ENCODE measurements at places on chromosomes 4 and X.

- DNase-seq: no peak
These were observed 73.6 kb upstream of the DHX15 start for GRCh38 chr4:24657768-24658617.

GRCh38 chrX:30612250-30612655 lies 34.7 kb upstream of the TASL start:
- DNase-seq: no peak

DNA sequence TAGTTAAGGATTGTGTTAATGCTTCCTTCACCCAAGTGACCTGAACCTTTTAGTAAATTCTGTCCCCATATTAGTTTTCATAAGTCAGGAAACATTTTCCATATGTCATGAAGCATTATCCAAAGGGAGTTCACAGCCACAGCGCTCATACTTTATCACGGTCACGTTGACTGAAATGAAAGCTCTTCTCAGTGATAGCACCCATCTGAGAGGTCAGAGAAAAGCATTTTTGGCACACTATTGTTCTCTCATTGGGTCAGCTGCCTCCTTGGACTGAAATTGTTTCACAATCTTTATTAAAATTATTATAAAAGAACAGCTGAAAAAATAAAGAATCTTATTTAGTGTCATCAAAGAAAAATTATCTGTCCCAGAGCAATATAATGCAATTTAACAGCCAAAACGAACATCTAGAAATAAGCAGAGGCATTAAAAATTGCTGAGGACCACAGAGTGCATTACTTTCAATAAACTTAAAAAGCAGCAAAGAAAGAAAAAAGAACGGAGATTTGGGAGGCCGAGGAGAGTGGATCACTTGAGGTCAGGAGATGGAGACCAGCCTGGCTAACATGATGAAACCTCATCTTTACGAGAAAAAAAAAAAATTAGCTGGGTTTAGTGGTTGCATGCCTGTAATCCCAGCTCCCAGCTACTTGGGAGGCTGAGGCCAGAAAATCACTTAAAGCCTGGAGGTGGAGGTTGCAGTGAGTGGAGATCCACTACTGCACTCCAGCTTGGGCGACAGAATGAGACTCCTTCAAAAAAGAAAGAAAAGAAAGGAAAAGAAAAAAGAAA lies 680.8 kb upstream of the FAM241A start:
- no peak for DNase-seq

DNA sequence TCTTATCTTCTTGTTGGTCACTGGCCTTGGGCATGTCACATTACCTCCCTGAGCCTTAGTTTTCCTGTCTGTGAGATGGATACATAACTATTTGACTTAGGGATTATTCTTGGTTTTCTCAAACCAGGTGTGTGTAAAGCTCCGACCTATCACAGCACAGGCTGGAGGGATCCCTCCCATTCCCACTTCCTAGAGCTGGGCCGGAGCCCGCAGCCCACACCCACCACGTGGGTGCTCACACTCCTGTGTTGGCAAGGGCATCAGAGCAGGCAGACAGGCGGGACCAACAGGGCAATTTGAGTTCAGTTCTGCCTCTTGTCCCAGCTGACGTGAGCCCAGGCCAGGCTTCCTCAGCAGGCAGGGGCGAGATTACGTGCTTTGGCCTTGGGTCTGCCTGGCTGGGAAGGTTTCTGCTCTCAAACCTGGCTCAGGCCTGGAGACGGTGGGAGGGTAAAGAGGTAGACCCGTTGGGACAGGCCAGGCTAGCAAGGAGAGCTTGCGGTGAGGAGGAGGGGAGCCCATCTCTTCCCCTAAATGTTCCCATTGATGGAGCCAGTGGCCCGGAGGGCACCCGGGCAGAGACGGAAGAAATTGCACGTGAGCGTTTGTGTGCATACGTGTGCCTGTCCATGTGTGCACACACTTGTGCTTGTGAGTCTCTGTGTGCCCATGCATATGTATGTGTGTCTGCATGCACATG lies 734 bp upstream of the SH3TC1 start:
- DNase-seq: no peak

DNA sequence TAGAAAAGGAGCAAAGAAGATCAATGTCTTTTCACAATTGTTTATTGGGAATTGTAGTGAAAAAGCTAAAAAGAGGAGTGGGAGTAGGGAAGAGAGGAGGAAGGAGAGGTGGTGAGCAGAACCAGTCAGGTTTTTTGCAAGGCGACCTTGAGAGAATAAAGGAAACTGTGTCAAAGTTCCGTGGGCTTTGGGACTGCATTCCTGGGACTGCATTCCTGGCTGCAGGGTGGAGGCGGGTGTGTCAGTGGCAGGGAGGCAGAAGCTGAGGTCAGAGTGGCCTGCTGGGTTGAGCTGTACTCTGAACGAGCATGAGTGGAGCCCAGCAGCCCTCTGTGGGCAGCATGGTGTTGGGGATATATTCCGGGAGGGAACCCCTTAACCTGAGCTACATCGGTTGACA lies 66.8 kb upstream of the UCP1 start:
- DNase-seq: no peak

DNA sequence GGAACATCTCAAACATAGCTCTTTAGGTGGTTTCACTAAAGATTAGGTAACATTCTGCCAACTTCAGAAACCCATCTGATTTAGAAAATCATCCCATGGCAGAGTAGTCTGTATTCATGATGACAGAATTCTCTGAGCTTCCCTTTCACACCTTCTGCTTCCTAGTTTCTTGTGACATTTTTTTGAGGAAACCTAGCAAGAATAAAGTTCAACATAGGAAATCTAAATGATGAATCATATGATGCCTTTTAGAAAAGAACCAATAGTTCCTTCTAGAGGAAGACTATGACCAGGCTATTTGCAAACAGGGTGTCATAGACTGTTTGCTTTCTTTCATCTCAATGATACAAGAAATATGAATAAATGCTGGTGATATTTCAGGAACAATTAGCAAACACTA lies 49.8 kb upstream of the CAMK2D start:
- no peak for DNase-seq

GRCh38 chr4:124953061-124953460 lies 240.5 kb upstream of the ANKRD50 start:
- no peak for DNase-seq

DNA sequence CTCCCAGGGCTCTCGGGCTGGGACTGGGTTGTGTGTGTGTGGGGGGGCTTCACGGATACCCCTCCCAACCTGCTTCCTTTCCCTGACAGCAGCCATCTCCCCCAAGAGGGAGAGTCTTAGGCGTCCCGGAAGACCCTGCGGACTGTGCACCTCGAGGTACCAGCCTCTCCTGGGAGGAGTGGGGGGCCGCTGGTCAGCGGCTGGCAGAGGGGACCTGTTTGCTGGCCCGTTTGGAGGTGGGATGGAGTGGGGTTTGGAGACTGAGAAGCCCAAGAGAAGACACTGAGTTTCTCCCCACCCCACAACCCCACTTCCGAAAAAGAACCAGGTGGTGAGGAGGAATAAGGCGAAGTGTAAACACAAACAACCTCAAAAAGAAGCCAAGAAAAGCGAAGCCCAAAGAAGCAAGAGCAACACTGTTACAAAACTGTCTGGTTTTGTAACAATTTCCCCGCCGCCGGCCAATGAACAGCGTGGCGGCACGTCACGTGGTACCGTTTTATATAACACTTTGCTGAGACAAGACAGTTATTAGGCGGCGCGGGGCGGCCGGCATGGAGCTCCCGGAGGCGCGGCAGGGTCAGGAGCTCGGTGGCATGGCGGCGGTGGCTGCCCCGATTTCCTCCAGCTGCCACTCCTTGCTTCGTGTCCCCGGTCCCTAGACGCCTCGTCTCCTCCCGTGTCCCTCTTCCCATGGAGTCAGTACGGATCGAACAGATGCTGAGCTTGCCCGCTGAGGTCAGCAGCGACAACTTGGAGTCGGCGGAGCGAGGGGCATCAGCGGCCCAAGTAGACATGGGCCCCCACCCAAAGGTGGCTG lies at the start of gene LONRF3:
LONRF3 (plus strand) TSS at position 531 of the 820 bp plus-strand sequence; CDS start at position 694, 163 bp downstream.
- no peak for DNase-seq

DNA sequence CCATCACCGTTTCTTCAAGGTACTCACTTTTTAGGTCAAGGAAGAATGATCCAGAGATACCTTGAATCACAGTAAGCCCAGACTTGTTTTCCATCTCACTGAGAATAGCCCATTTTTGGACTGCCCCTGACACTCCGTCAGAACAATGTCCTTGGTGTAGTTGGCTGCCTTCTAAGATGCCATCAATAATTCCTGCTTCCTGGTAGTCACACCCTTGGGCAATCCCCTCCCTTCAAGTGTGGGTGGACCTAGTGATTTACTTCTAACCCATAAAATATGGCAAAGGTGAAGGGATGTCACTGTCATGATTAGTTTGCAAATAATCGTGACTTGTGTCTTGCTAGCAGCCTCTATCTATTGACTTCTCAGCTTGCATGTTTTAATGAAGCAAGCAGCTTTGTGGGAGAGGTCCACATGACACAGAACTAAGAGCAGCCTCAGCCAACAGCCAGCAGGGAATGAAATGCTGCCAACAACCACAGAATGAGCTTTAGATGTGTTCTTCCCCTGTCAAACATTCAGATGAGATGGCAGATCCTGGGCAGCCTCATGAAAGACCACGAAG lies 20.0 kb upstream of the KLHL34 start:
- DNase-seq: no peak

DNA sequence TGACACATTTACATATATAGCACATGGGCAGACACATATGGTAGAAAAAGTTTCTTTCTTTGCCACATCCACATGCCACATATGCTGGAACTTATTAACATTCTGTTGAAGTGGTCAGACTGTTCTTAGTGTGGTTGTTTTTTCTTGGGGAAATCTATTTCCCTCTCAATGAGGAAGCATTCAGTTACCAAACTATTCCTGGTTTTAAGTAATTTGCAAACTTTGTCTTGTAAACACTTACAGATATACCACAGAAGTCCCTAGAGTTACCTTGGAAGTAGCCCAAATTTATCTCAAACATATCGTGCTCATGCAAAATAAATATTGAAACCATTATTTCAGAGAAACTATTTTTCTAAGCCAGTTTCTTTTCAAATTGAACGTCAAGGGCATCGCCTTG lies 625.5 kb upstream of the INTU start:
- DNase-seq: no peak

- DNase-seq: no peak
These were observed 12.2 kb upstream of the CAMK2D start for GRCh38 chr4:113773756-113774155.

DNA sequence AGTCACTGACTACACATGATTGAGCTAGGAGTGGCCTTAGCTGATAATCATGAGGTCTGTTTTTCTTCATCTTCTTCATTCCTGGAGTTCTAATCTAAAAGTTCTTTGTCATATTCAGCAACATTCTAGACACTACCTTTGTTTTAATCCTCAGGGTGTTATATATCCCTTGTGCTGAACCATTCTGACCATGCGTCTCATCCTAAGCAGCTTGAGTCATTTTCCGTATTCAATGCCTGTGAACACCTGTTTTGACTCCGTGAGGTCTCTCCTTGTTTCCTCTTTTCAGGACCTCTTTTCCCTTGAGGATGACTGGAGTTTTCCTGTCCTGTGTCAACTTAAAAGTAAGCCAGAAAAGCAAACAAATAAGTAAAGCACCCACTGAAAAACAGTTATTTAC lies 597.9 kb downstream of the GBA3 start:
- no peak for DNase-seq

DNA sequence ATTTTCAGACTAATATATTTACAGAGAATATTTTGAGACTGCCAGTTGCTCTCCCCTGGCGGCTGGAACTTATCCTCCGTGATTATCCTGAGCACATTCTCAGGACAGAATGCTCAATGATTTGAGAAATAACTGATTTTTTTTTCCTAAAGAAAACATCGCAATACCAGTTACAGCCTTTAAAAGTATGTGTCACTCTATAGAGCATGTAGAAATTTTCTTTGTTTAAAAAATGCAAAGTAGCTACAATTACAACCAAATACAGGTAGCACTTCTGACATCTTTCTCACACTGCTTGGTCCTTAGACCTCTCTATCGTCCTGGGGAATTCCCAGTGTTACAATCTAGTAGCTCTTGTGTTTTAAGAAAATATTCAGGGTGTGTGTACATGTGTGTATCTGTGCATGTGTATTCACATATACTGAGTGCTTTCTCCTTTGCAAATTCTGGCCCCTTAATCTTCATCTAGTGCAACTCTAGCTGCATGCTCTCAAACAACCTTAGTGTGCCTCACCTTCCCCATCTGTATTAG lies 13.8 kb downstream of the APBB2 start:
- DNase-seq: no peak

DNA sequence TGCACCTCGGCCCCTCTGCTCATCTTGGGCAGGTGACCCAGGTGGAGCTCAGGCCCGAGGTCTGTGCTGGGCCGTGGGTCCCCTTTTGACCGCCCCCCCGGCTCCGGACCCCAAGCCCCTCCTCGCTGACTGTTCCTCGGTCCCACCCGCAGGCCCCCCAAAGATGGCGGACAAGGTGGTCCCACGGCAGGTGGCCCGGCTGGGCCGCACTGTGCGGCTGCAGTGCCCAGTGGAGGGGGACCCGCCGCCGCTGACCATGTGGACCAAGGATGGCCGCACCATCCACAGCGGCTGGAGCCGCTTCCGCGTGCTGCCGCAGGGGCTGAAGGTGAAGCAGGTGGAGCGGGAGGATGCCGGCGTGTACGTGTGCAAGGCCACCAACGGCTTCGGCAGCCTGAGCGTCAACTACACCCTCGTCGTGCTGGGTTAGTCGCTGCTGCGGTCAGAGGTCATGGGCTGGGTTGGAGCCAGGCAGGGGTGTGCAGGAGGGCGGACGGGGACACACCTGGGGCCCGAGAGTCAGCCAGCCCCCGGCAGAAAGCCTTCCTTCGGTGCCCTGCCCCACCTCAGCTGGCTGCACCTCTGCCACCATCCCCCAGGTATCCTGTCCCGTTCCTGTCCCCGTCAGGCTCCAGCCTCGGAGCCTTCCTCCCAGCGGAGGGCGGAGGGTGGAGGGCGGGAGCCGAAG lies 10.8 kb downstream of the FGFRL1 start:
- no peak for DNase-seq

DNA sequence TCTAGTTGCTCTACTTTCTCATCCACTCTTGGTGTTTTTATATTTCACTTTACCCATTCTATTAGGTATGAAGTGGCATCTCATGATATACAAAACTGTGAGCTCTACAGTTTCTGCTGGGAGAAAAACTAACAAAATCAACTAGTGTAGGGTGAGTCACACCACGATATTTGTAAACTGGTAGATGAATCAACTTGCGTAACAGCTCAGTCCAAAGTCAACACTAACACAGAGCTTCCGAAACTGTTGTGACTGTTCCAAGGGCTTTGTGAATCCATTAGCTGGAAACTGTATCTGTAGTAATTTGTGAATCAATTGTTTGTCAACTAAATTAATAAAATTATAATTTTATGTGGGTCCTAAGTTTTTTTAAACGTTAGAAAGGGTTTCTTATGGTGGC lies 119.8 kb upstream of the TSPAN5 start:
- DNase-seq: no peak

- no peak for DNase-seq
These were observed 209.5 kb downstream of the PARM1 start for GRCh38 chr4:75142382-75142781.

DNA sequence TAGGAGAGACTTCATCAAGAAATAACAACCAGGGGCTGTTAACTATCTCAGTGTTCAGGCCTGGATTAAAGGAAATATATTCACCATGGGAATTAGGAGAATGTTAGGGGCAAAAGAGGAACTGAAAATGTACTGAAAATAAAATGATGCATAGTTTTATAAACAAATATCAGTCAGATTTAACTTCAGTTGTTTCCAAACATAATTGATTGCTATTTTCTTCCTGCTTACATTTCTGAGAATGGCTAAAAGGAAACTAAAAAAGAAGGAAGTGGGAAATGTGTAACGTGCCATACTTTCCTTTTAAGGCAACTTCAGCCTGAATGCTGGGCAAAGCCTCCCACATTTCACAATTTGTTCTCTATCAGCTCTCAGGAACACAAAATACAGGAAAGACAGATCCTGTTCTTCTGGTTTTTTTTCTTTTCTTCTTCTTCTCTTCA lies 178.1 kb downstream of the MAML3 start:
- DNase-seq: no peak

- DNase-seq: no peak
These were observed 14.1 kb downstream of the FAT1 start for GRCh38 chr4:186709517-186709916.
